ENCODE measurements at places on chromosomes 6 and 20. TPM values are rescaled to one million over a fixed set of nuclear protein-coding genes. Genes with fewer than 3 reads are reported as not detected.

Gene HAO1
- total RNA-seq: not detected

Gene KCNK16
- not detected for total RNA-seq

Gene ENPP4
- 18.6 TPM for total RNA-seq

Gene FAM83D
- total RNA-seq: 0.42 TPM

Gene VNN1
- total RNA-seq: 1.5 TPM

Gene RAB5IF
- total RNA-seq: 56.9 TPM

Gene KIFC1
- total RNA-seq: 2.5 TPM

Gene OOEP
- total RNA-seq: not detected

Gene DEFB124
- not detected for total RNA-seq

GRCh38 chr20:60934724-60935123 is 317.3 kb upstream of the CDH4 start:
- no peaks in the 10 kb centered on the region for H3K27me3 ChIP-seq
- H3K36me3 ChIP-seq: no peaks in the 10 kb centered on the region
- no peak overlapping the region for H3K27ac ChIP-seq
- H3K4me1 ChIP-seq: no peaks in the 10 kb centered on the region
- no peak for DNase-seq

DNA sequence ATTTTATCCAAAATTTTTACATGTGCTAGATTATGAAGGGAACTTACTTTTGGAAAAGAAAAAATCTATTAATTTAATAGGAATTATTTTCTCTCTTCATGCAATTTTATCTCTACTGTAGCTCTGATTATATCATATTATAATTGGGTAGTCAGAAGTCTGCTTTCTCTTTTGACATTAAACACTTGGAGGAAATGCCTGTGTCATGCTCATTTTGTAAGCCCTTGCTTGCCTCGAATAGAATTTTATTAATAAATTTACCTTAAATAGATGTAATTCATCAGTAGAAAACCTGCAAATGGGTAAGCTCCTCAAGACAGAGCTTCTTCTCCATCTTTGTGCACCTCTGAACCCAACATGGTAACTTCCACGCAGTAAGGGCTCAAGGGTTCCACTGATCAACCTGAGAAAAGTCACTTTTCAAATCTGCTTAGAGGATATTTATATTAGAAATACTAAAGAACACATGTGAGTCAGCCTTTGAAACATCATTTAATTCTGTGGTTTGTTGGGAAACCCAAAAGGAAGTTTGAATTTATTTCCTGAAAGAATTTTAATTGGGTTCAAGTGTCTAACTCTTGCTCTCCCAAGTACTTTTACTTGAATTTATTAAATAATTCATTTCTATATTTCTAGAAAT is 266.0 kb downstream of the ALDH8A1 start:
- H3K4me1 ChIP-seq: no peaks in the 10 kb centered on the region
- H3K4me3 ChIP-seq: no peak overlapping the region
- no peaks in the 10 kb centered on the region for H3K27me3 ChIP-seq
- H3K27ac ChIP-seq: no peak overlapping the region
- no peaks in the 10 kb centered on the region for H3K36me3 ChIP-seq

- no peak overlapping the region for H3K27ac ChIP-seq
- H3K4me3 ChIP-seq: no peak overlapping the region
- H3K36me3 ChIP-seq: no peaks in the 10 kb centered on the region
- peak; percentile 73 for DNase-seq
- H3K27me3 ChIP-seq: no peaks in the 10 kb centered on the region
These were observed 110.7 kb upstream of the PHACTR1 start for GRCh38 chr6:12605888-12606345.

GRCh38 chr20:9285617-9286016 is 216.7 kb downstream of the PLCB4 start:
- no peak for DNase-seq
- H3K4me1 ChIP-seq: no peaks in the 10 kb centered on the region
- H3K4me3 ChIP-seq: no peak overlapping the region
- no peaks in the 10 kb centered on the region for H3K36me3 ChIP-seq
- H3K27me3 ChIP-seq: no peaks in the 10 kb centered on the region

DNA sequence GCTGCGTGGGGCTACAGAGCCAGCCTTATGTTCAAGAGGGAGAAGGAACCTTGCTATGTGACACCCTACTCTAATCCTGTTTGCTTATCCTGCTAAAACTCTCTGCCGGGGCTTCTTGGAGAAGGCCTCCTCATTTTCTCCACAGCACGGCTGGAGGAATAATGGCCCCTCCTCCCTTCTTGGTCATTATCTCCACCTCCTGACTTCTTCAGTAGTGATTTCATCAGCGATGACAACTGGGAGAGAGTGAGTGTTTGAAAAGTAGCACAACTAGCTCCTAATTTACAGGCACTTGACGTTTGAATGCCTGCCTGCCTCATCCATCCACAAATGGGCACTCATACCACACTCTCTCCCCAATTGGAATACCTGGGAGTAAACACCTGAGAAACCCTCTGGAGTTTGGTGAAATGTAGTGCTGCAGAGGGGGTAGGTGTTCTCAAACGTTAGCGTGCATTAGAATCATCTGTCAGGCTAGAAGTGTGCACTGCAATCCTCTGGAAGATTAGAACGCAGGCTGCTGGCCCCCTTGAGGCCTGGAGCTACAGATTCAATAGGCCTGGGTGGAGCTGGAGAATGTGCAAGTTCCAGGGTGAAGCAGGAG is 148.5 kb downstream of the FOXC1 start:
- no peaks in the 10 kb centered on the region for H3K4me1 ChIP-seq
- no peaks in the 10 kb centered on the region for H3K36me3 ChIP-seq
- DNase-seq: no peak

DNA sequence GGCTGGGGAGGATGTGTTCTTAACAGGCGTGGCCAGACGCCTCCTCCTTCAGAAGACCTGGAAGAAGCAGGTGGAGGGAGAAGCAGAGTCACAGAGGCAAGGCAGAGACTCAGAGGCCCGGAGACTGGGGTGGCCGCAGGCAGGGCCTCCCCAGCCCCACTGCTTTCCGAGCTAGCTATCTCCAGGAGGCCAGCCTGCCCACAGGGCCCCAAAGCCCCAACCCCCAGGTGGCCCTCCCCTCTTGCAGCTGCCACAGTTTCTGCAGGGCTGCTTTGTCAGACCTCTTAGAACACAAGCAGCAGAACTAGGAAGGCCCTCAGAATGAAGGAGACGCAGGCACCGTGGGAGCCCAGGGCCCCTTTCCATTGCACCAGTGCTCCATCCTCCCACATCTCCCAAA is 69.0 kb upstream of the MLN start:
- H3K4me1 ChIP-seq: no peaks in the 10 kb centered on the region
- H3K36me3 ChIP-seq: no peaks in the 10 kb centered on the region
- DNase-seq: no peak
- H3K27me3 ChIP-seq: no peaks in the 10 kb centered on the region
- H3K4me3 ChIP-seq: no peak overlapping the region

DNA sequence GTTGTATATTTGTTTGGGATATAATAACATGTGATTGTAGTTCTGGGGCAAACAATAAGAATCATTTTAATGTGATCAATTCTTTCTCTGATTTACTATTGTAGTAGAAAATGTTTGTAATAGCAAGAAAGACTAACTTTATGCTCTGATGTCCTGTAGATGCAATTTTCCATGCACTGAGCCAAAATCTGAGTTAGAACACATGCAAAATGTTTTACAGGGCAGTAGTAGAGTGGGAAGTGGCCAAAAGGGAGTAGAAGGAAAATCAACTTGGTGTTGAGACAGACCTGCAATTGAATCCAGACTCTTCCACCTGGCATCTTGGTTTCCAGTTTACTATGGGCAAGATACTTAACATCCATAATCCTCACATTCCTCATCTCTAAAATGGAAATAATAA is 93.5 kb upstream of the BMP5 start:
- no peak overlapping the region for H3K27ac ChIP-seq
- H3K27me3 ChIP-seq: no peaks in the 10 kb centered on the region
- no peak for DNase-seq
- H3K36me3 ChIP-seq: no peaks in the 10 kb centered on the region

GRCh38 chr6:1415416-1416063 is 26.2 kb downstream of the FOXF2 start:
- H3K36me3 ChIP-seq: no peaks in the 10 kb centered on the region
- H3K27me3 ChIP-seq: peaks cover 6% of the 10 kb centered on the region
- H3K27ac ChIP-seq: no peak overlapping the region
- no peaks in the 10 kb centered on the region for H3K4me1 ChIP-seq

- H3K27me3 ChIP-seq: no peaks in the 10 kb centered on the region
- H3K36me3 ChIP-seq: peaks cover 40% of the 10 kb centered on the region
- peak overlapping the region; percentile 67 for H3K4me3 ChIP-seq
- H3K4me1 ChIP-seq: peaks cover 48% of the 10 kb centered on the region
- peak overlapping the region; percentile 84 for H3K27ac ChIP-seq
These were observed 1.5 kb downstream of the SERPINB1 start for GRCh38 chr6:2839982-2840748.

- H3K27ac ChIP-seq: no peak overlapping the region
- no peak overlapping the region for H3K4me3 ChIP-seq
- no peaks in the 10 kb centered on the region for H3K36me3 ChIP-seq
- peaks cover under 1% of the 10 kb centered on the region for H3K4me1 ChIP-seq
- H3K27me3 ChIP-seq: no peaks in the 10 kb centered on the region
These were observed 41.2 kb upstream of the JAG1 start for GRCh38 chr20:10715035-10715434.

GRCh38 chr6:164690241-164690640 is 619.2 kb downstream of the C6orf118 start:
- H3K27me3 ChIP-seq: no peaks in the 10 kb centered on the region
- no peak for DNase-seq
- no peaks in the 10 kb centered on the region for H3K36me3 ChIP-seq
- H3K27ac ChIP-seq: no peak overlapping the region

DNA sequence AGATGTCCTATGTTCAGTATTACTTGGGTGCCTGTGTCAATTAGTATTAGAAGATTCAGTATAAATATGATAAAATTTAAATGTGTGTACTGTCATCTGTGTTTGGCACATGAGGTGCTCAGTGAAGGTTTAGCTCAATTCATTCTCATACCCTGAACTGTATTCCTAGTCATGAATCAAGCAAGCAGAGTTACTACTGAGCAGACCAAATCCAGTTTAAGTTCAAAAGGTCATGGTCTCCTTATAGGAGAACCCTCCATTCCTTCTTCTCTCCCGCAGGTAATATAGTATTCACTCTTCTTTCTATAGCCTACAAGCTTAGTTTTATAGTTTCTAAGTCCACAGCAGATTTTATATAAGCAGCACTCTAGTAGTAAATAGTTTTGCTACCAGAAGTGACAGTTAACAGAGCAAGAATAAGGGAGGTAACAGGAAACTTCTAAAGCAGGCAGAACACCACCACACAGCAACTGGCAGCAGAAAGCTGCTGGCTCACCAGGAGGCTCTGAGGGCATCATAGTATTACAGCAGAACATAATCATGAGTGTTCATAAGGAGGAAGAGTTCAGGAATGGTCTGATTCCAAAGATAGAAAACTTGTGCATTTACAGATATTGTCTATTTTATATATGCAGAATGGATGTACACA is 133.2 kb downstream of the SLC16A10 start:
- no peak overlapping the region for H3K4me3 ChIP-seq
- no peak for DNase-seq
- no peaks in the 10 kb centered on the region for H3K36me3 ChIP-seq
- H3K27ac ChIP-seq: no peak overlapping the region
- no peaks in the 10 kb centered on the region for H3K4me1 ChIP-seq

- no peaks in the 10 kb centered on the region for H3K36me3 ChIP-seq
- H3K27me3 ChIP-seq: no peaks in the 10 kb centered on the region
- no peak within 1 kb of the TSS for H3K4me3 ChIP-seq
- DNase-seq: peak; percentile 78
These were observed at the start of gene TREM1 for GRCh38 chr6:41286544-41287346. TSS of gene TREM1 (minus strand) at chr6:41286682. CDS start at chr6:41286655, 27 bp downstream.

- H3K4me1 ChIP-seq: no peaks in the 10 kb centered on the region
- H3K4me3 ChIP-seq: no peak overlapping the region
- no peak overlapping the region for H3K27ac ChIP-seq
- no peaks in the 10 kb centered on the region for H3K36me3 ChIP-seq
These were observed 300.1 kb upstream of the KCNQ5 start for GRCh38 chr6:72321788-72322187.

DNA sequence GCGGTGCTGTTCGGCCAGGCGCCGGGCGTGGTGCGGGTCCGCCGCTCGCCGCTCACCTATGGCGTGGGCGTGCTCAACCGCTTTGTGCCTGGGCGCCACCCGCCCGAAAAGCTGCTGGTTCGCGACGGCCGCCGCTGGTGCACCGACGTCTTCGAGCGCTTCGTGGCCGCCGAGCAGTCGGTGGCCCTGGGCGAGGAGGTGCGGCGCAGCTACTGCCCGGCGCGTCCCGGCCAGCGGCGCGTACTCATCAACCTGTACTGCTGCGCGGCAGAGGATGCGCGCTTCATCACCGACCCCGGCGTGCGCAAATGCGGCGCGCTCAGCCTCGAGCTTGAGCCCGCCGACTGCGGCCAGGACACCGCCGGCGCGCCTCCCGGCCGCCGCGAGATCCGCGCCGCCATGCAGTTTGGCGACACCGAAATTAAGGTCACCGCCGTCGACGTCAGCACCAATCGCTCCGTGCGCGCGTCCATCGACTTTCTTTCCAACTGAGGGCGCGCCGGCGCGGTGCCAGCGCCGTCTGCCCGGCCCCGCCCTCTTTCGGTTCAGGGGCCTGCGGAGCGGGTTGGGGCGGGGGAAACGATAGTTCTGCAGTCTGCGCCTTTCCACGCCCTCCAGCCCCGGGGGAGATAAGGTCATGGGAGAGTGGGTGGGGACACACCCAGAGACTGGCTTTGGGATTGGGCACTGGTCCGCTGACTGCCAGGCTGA is 15.7 kb downstream of the ADISSP start:
- peaks cover 8% of the 10 kb centered on the region for H3K27me3 ChIP-seq
- H3K4me3 ChIP-seq: peak overlapping the region; percentile 33
- DNase-seq: no peak
- H3K27ac ChIP-seq: no peak overlapping the region

- H3K4me1 ChIP-seq: no peaks in the 10 kb centered on the region
- DNase-seq: no peak
- no peaks in the 10 kb centered on the region for H3K27me3 ChIP-seq
- H3K4me3 ChIP-seq: no peak overlapping the region
These were observed 137.5 kb downstream of the ATXN1 start for GRCh38 chr6:16623731-16624130.

GRCh38 chr6:79421707-79422484 is 115.3 kb downstream of the LCA5 start:
- no peaks in the 10 kb centered on the region for H3K27me3 ChIP-seq
- H3K4me3 ChIP-seq: no peak overlapping the region
- peaks cover 6% of the 10 kb centered on the region for H3K4me1 ChIP-seq
- no peaks in the 10 kb centered on the region for H3K36me3 ChIP-seq
- DNase-seq: no peak
- no peak overlapping the region for H3K27ac ChIP-seq

GRCh38 chr20:56601166-56601565 is 27.9 kb upstream of the TFAP2C start:
- no peak for DNase-seq
- no peaks in the 10 kb centered on the region for H3K36me3 ChIP-seq
- no peaks in the 10 kb centered on the region for H3K27me3 ChIP-seq

- no peaks in the 10 kb centered on the region for H3K27me3 ChIP-seq
- H3K4me1 ChIP-seq: peaks cover 24% of the 10 kb centered on the region
- H3K4me3 ChIP-seq: no peak overlapping the region
These were observed 208.0 kb downstream of the ARHGAP18 start for GRCh38 chr6:129501740-129502660.

DNA sequence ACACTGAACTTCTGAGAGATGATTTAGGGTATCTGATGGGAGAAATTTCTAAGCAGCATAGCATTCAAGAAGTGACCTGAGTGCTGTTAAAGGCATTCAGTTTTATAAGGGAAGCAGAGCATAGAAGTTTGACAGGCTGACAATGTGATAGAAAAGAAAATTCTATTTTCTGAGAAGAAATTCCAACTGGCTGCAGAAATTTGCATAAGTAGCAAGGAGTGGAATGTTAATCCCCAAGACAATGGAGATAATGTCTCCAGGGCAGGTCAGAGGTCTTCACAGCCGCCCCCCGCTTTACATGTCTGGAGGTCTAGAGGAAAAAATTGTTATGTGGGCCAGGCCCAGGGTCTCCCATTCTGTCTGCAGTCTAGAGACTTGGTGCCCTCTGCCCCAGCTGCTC is 1361.8 kb upstream of the EYS start:
- no peak overlapping the region for H3K4me3 ChIP-seq
- H3K36me3 ChIP-seq: no peaks in the 10 kb centered on the region
- no peaks in the 10 kb centered on the region for H3K27me3 ChIP-seq
- DNase-seq: no peak
- H3K27ac ChIP-seq: no peak overlapping the region

Data from tibial nerve (tissue), 4 donors.